ENCODE measurements at places on chromosomes 5 and 9. TPM values are rescaled to one million over a fixed set of nuclear protein-coding genes. Genes with fewer than 3 reads are reported as not detected.
A peak's percentile ranks its signal among the peaks of the same experiment; 100 is the strongest.

F2RL1 gene
- 140 TPM for total RNA-seq

XRCC4 gene
- 15.5 TPM for total RNA-seq

GRIA1 gene
- total RNA-seq = 4.2 TPM

BAAT gene
- total RNA-seq = 8.9 TPM

CEP120 gene
- total RNA-seq = 19.0 TPM

SUSD1 gene
- 16.6 TPM for total RNA-seq

SYK gene
- 0.41 TPM for total RNA-seq

UBLCP1 gene
- 29.9 TPM for total RNA-seq

FCN2 gene
- total RNA-seq = not detected

FOXD4L6 gene
- total RNA-seq = 0.18 TPM

IFNA10 gene
- total RNA-seq = not detected

CEMIP2 gene
- 139 TPM for total RNA-seq

PCDHB12 gene
- total RNA-seq = 0.87 TPM

TUBB4B gene
- total RNA-seq = 218 TPM

DNA sequence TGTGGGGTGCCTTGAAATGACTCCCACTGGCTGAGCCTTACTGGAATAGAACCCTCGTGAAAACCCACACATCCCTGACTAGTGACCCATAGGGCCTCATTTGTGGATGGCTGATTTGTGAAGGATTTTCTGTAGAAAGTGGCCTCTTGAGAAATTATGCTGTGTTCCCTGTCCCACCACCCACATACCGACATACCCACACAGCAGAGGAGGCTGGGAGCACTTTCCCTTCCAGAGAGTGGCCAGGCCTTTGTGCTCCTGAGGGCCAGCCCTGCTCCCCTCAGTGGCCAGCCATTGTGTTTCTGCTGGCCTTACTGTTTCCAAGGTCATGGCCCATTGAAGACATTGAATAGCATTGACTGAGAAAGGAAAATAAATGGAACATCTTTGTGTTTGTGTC is 29.6 kb downstream of the IL9 start:
- DNase-seq = no peak

- peak; percentile 31 for DNase-seq
These were observed 85.8 kb upstream of the TAS2R1 start for GRCh38 chr5:9715891-9716335.

DNA sequence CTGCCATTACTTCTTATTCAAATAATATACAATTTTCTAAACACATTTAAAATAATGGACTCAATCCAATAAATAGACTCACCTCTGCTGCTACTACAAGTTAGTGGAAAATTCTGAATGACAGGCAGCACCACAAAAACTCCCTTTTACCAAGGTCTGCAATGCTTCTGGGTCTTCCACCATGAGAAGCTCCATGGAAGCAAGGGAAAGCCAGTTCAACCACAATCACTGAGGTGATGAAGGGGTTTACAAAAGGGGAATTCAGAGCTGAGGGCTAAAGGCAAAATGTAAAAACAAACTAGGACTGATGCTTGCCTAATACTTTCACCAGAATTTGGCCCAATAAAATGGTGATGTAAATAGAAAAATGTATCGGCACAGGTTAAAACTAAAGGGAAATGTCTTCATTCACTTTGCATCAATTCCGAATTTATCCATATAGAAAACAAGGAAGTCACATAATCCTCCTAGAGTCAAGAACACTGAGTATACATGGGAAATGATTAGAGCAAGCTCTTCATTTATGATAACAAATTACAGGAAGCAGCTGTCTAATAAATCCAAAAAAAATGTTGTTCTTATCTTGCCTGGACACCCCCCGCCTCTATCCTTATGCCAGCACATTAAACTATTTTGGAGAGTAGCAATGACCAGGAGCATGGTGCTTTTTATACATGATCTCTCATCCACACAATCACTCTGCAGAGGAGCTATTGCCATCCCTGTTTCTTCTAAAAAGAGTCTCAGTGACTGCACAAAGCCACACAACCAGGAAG is 66.3 kb upstream of the NFIB start:
- DNase-seq = no peak

DNA sequence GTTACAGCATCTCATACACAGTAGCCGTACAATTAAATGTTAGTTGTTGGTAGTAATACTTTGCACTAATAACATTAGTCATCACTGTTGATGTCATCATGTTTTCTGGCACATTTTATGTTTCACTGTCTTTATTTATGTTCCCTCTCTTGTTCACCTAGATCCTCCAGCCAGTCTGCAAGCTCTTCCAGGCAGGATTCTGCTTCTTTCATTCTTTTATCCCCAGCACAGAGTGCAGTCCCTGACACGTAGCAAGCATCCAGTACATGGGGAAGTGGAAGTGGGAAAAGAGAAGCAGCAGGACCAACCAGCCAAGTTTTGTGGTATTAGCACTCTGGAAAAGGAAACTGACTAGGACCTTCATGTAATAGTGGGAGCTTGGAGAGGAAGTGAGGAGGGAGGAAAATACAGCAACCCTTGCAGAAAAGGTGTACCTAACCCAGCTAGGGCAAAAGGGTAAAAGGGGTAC is 89.7 kb upstream of the SLC44A1 start:
- peak; percentile 66 for DNase-seq

GRCh38 chr5:40559306-40559705 is 120.4 kb upstream of the PTGER4 start:
- DNase-seq = peak; percentile 56

DNA sequence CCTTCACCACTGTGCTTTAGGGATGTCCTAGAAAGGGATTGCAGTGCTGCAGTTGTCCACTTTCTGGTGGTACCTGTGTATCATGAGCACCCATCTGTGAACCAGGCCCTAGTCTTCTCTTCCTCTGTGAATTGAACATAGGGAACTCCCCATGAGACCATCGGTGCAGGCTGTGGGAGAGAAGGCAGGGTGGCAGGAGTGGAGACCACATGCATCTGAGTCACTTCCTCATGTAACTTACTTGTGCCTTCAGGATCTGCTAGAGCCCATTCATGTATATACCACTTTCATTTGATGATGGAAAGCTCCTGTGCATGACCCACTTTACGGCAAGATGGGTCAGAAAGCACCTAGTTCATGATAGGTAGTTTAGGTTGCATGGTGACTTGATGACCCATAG is 478.1 kb upstream of the CDH9 start:
- no peak for DNase-seq

GRCh38 chr5:138574744-138575193 is 432 bp downstream of the HSPA9 start:
- DNase-seq = peak; percentile 6

DNA sequence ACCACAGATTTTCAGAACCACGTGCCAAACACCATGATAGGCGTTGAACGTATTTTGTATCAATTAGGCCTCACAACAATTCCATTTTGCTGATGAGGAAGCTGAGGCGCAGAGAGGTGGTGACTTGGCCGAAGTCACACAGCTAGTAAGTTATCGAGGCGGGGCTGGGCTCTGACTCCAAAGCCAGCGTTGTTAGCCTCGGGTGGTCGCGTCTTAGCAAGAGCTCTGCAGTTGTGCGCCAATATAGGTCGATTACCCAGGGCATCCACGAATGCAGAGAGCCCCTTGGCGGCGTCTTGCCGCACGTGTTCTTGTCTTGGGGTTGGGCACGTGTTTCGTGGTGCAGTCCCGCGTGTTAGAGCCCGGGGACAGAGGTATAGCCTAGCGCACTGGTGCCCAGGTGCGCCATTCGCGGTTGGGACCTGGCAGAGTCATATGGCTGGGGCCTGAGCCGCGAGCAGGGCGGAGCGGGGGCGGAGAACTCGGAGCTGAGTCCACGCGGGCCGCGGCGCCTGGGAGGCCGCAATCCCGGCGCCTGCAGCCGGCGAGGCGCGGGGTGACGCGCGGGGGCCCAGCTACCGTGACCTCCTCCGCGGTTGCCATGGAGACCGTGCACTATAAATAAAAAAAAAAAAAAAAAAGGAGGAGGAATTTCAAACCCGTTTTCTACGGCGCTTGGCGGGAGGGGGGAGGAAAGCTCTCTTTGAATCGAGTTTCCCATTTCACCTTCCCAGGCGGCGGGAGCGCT is 62.3 kb downstream of the CXXC5 start:
- DNase-seq = peak; percentile 37

DNA sequence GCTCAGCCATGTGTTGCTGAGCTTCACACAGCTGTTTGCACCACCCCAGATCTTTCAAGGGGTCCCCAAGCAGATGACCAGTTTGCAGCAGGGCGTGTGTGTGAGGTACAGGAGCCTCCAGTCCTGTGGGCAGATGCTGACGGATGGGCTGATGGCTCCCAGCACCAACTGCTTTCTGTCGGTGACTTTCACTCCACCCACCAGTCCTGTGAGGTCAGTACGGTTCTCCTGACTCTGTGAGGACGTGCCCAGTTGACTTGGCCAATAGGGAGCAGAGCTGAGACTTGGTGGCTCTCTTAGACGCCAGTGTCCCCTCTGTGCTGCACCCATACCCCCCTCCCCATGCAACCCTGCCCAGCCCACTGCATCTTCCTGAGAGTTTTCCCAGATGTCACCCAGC is 19.7 kb downstream of the COL5A1 start:
- DNase-seq = no peak

GRCh38 chr5:14669975-14670374 is 5.5 kb downstream of the OTULIN start:
- peak; percentile 84 for DNase-seq

GRCh38 chr5:56286015-56286884 is 53.1 kb upstream of the ANKRD55 start:
- DNase-seq = no peak

DNA sequence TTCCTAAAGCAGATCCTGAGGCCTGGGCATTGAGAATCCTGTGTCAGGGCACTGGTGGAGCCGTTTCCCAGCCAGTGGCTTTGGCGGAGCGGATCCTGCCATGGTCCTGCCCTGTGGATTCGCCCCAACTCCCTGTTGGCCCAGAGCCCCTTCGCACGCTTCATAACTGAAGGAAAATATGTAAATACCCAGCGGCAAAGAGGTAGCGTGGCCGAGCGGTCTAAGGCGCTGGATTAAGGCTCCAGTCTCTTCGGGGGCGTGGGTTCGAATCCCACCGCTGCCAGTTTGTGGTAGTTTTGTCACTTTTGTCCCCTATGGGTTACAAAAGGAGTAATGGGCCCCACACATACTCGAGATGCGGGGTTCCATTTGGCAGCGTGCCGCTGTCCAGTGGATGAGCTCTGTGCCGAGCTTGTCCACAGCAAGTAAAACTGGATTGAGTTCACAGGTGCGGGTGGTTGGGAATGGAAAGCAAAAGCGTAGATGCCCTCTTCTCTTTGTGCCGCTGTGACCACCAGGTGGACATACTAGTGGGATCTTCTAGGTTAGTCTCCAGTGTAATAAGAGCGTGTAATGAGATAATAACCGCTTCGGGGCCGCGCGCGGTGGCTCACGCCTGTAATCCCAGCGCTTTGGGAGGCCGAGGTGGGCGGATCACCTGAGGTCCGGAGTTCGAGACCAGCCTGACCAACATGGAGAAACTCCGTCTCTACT is 17.3 kb downstream of the TRIM7 start:
- peak; percentile 76 for DNase-seq

DNA sequence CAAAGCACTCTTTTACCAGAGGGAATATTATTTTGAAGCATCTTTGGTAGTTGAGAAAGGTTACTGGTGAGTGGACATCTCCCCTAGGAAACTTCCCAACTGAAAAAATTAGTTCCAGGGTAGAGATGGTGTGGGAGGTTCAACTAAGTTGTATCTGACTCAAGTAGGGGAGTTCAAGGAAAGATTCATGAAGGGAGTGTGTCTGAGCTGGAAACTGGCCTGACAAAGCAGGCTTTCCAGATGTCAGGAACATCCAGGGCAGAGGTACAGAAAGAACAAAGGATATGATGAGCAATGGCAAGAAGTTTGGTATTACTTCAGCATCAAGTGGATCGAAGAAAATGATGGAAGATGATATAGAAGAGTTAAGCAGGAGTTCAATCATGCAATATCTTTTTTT is 458.0 kb upstream of the RIOK2 start:
- no peak for DNase-seq

DNA sequence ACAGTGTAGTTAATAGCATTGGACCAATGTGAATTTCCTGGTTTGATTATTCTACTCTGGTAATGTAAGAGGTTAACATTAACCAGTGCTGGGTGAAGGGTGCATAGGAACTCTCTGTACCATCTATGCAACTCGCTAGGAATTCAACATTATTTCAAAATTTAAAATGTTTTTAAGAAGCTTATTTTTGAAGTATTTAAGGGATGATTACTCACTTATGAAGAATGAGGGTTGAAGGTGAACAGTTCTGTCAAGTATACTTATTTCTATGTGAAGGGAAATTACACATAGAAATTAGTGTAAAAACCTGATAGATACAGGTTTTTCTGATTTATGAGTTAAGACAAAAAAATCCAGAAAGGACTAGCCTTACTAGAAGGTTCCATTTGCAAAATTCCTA is 165.8 kb downstream of the INSYN2B start:
- DNase-seq = no peak

DNA sequence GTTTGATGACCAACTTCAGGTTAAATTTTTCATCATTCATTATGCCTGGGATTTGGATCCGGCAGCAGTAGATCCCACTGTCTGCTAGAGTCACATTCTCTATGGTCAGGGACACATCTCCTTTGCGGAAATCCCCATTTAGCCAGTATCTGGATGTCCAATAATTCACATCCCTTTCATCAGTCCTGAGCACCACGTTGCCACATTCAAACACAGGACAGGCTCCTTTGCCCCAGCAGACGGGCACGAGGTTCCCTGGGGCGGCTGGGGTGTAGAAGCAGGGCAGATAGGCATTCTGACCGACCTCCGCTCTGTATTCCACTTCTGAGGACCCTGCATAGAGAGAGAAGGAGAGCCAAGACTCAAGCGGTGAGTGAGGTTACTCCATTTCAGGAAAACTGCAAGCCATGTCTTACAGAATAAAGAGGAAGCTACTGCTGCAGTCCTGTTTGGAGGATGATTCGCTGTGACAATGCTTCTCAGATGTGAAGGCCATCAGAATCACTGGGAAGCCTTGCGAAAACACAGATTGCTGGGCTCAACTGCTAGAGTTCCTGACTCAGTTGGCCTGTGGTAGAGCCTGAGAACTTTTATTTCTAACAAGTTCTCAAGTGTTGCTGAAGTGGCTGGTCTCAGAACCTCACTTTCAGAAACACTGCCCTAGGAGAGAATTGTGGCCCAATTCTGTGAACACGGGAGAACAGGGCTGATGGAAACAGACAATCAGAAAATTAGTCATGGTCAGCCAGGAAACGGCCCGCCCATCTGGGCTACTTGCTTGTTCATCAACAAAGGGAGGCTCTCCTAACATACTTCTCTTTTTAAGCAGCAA is 2.0 kb downstream of the HAVCR2 start:
- DNase-seq = peak; percentile 5
